Sigmoid colon (tissue), 7 donors: ENCODE measurements at places on chromosomes 6 and 20. TPM values are rescaled to one million over a fixed set of nuclear protein-coding genes. Genes with fewer than 3 reads are reported as not detected.

The ZFP57 gene
- total RNA-seq: not detected

The FAM209A gene
- total RNA-seq: 1.4 TPM

The TPBG gene
- total RNA-seq: 6.1 TPM

The BACH2 gene
- total RNA-seq: 1.1 TPM

The RFX6 gene
- not detected for total RNA-seq

The MATN4 gene
- not detected for total RNA-seq

The SPATA25 gene
- total RNA-seq: 1.6 TPM

The KLC4 gene
- 44.9 TPM for total RNA-seq

The KIF6 gene
- 0.55 TPM for total RNA-seq

The FAM162B gene
- total RNA-seq: 2.8 TPM

The COX4I2 gene
- not detected for total RNA-seq

The SIRPG gene
- not detected for total RNA-seq

The TRIM38 gene
- 7.5 TPM for total RNA-seq

The SULF2 gene
- 63.4 TPM for total RNA-seq

The HSPA12B gene
- total RNA-seq: 9.5 TPM

The ZNF512B gene
- total RNA-seq: 5.1 TPM

The HEY2 gene
- total RNA-seq: 2.5 TPM

The MACROD2 gene
- 22.4 TPM for total RNA-seq

The OOEP gene
- not detected for total RNA-seq

The RNF144B gene
- 7.5 TPM for total RNA-seq

The SSTR4 gene
- not detected for total RNA-seq

The BPI gene
- total RNA-seq: not detected

The PSORS1C2 gene
- not detected for total RNA-seq

The SAMD10 gene
- 2.8 TPM for total RNA-seq

The CLVS2 gene
- 1.8 TPM for total RNA-seq

The SOBP gene
- total RNA-seq: 23.8 TPM

The RIMS4 gene
- total RNA-seq: 0.55 TPM

The BMP2 gene
- total RNA-seq: 2.8 TPM

The PDYN gene
- total RNA-seq: not detected

The TAAR1 gene
- not detected for total RNA-seq

The SNTA1 gene
- total RNA-seq: 32.1 TPM

The TRIM26 gene
- total RNA-seq: 42.5 TPM

The OR12D3 gene
- not detected for total RNA-seq

The PNLDC1 gene
- 0.71 TPM for total RNA-seq

The ANKRD6 gene
- 21.4 TPM for total RNA-seq

The HCRTR2 gene
- not detected for total RNA-seq

The CDKAL1 gene
- 13.0 TPM for total RNA-seq

The FRMD1 gene
- 0.36 TPM for total RNA-seq

The BEND3 gene
- total RNA-seq: 1.9 TPM

The CLDN20 gene
- not detected for total RNA-seq

The SRMS gene
- total RNA-seq: not detected

The ETV7 gene
- total RNA-seq: 0.36 TPM
